ENCODE measurements at places on chromosomes 1 and 21. TPM values are rescaled to one million over a fixed set of nuclear protein-coding genes. Genes with fewer than 3 reads are reported as not detected.

Gene GJA8
- total RNA-seq = not detected

Gene TACSTD2
- total RNA-seq = 960 TPM

Gene TFAP2E
- total RNA-seq = 5.4 TPM

Gene LAMC2
- total RNA-seq = 33.2 TPM

Gene ENTREP3
- 9.6 TPM for total RNA-seq

Gene BEND5
- 2.5 TPM for total RNA-seq

Gene PPM1J
- total RNA-seq = 12.1 TPM
